ENCODE measurements at places on chromosomes 6 and 20.

DNA sequence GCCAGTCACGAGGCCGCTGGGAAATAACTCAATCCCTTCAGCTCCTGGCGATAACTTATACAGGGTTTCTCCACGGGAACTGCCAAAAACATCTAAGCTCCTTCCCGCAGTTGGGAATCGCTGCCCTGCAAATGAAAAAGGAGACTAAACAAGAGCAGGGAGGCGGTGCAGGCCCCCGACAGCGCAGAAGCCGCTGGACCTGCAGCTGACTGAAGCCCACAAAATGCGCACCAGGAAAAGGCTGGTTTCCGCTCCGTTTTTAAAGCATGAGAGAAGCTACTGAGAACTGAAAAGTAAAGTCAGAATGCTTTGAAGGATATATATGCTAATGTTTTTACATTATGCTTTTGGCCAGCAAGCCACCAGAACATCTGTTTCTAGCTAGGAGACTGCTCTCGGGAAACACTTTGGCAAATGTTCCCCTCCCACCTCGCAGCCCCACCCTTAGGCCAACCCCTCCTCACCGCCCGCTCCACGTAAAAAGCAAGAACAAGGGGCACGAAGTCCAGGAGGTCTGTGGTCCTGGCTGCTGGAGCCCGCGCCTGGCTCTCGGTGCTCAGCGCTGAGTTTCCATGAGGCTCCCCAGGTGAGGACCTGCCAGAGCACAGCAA, 90.5 kb downstream of the SOD2 start:
- DNase-seq, result no peak

DNA sequence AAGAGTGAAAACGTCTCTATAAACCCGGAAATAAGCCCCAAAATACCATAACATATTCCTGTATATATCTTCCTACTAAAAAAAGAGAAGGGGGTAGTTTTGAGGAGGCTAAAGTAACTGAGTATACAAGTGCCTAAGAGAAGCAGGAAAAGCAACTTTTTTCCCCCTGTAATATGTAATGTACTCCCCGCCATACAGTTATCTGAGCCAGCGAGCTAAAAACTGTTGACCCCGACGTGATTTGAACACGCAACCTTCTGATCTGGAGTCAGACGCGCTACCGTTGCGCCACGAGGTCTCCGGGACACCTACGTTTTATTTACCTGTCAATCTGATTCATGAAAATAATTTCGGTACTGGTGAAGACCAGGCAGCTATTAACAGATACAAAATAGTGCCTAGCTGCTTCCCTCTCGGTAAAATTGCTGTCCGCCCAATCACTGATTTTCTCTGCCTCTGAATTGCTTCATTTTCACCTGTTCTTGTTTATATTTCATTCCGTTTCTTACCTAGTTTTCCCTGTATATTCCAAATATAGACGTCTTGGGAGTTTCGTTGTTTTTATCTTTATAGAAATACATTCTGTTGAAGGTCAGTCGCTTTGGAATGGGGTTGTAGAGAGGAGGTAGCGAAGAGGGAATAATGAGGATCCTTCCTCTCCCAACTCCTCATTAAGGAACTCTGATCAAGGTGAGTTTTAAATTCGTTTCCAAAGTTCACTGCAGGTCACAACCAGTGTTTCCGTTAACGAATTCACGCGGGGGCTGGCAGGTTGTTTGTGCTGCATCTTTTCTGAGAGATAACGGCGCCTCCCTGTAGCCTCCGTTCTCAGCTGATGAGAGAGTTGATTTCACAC, 33.6 kb upstream of the BTN3A2 start:
- DNase-seq, result no peak

GRCh38 chr6:107786709-107787588, 37.2 kb downstream of the SCML4 start:
- no peak for DNase-seq

GRCh38 chr6:41247288-41247865, 19.2 kb downstream of the TREML4 start:
- DNase-seq, result no peak

GRCh38 chr6:135434991-135435390, 62.5 kb downstream of the AHI1 start:
- DNase-seq, result no peak

DNA sequence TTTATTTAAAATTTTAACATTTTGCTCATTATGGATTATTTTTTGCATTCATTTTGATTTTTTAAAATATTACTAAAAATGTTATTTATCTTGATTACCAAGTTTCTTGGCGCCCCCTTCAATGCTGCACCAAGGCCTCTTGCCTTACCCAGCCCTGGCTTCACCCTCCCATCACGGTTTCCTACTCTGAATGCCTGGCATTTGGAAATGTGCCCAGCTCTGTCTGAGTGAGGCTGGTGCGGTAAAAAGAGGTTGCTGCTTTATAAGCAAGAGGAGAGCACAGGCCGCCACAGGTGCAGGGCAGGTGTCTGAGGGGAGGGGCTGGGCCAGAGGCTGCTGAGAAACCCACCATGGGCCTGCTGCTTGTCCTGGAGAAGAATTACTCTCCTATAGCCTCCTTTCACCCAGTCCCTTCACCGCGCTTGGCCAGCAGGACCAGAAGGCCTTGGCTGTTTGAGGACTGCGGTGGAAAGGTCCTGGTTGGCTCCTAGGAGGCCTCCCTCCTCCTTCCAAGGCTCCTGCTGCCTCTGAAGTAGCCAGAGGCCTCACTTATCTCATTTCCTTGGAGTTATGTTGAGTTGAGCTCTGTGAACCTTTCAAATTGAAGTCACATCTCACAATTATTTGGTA, 62.6 kb downstream of the BANF2 start:
- no peak for DNase-seq

- no peak for DNase-seq
Observed at GRCh38 chr6:106373502-106374239, 13.2 kb downstream of the CRYBG1 start.

DNA sequence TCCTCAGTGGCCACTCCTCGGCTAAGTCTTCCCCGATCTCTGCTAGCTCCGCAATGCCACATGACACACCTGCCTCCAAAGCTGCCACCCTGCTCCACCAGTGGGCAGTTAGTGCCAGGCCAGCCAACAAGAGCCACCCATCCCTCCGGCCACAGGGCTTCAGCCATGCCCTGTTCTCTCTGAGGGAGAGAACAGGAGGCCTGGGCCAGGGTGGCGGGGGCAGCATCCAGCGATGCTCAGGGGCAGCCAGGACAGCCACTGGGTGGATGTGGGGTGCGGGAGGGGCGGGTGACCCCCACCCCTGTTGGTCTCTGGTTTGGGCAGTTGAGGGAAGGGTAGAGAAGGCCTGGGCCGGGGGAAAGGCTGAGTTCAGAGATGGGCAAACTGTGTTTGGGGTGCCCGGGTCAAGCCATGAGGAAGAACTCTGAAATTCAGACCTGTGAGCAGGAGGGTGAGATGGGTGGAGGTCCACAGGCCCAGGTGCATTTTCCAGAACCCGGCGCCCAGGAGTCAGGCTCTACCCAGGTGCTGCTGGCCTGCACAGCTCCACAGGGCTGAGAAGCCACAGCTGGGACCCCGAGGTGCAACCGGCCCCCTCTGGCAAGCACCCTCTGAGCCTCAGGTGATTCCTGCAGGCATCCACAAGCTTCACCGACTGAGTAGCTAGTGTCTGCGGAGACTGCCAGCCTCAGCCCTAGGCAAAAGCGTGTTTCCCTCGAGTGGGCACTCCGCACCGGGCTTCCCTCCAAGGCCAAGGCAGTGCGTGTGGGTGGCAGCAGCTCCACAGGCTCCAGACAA, 91.1 kb downstream of the SULF2 start:
- no peak for DNase-seq

DNA sequence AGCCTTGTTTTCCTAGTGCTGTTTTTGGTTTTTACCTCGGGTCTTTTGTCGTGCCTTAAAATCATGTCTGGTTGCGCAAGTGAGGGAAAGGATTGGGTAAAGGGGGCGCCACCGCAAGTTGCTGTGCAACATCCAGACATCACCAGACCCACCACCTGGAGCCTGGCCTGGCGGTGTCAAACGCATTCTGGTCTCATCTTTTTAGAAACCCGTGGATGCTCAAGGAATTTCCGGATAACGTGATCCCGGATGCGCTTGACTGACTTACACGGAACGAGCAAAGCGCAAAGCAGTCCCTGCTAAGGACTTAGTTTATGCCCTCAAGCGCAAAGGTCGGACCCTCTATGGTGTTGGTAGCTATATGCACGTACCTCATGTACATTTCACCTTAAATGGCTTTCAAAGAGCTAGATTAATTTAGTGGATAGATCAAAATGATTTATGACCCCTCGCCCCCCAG, 105.2 kb downstream of the OR2B2 start:
- DNase-seq, result no peak

- no peak for DNase-seq
Observed at GRCh38 chr6:4672772-4673171, 103.4 kb upstream of the CDYL start.

All from GOT3 (cell line).